ENCODE measurements at places on chromosomes 1 and 21. TPM values are rescaled to one million over a fixed set of nuclear protein-coding genes. Genes with fewer than 3 reads are reported as not detected.

- H3K36me3 ChIP-seq: no peaks in the 10 kb centered on the region
- no peak overlapping the region for H3K4me3 ChIP-seq
- no peaks in the 10 kb centered on the region for H3K4me1 ChIP-seq
- DNase-seq: no peak
- H3K27me3 ChIP-seq: no peaks in the 10 kb centered on the region
- no peak overlapping the region for H3K27ac ChIP-seq
Observed at GRCh38 chr1:47689894-47690293, 252.1 kb downstream of the FOXD2 start.

- H3K4me1 ChIP-seq: peaks cover 4% of the 10 kb centered on the region
- no peaks in the 10 kb centered on the region for H3K27me3 ChIP-seq
- H3K36me3 ChIP-seq: no peaks in the 10 kb centered on the region
- H3K27ac ChIP-seq: no peak overlapping the region
- no peak overlapping the region for H3K4me3 ChIP-seq
- DNase-seq: no peak
Observed at GRCh38 chr1:19049798-19050197, 93.3 kb upstream of the IFFO2 start.

- H3K4me1 ChIP-seq: peaks cover 9% of the 10 kb centered on the region
- no peaks in the 10 kb centered on the region for H3K36me3 ChIP-seq
- H3K27me3 ChIP-seq: no peaks in the 10 kb centered on the region
- no peak overlapping the region for H3K27ac ChIP-seq
Observed at GRCh38 chr1:94543893-94544635, 2.5 kb upstream of the F3 start.

DNA sequence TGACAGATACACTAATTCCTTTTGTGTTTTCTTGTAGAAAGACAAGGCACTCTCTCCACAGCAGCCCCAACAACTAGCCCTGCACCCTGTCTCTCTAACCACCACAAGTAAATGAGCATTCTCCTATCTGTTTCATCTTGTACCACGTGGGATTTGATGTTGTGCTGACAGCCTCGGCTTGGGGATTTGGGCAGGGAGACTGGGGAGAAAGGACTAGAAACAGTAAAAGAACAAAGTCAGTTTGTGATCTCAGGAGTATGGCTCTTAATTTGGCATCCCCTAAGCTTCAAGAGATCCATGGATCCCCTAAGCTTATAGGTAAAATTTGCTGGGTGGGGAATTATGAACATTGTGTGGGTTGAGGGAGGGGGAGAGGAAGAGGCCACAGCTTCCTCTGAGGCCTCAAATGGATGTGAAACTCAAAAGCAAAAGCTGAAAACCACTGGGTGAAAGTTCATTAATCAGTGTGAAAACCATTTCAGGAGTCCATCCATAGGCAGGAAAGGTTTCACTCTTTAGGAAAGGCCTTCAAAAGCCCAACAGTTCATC, 3.1 kb downstream of the C1orf162 start:
- H3K4me3 ChIP-seq: no peak overlapping the region
- no peaks in the 10 kb centered on the region for H3K36me3 ChIP-seq
- no peaks in the 10 kb centered on the region for H3K27me3 ChIP-seq
- peak overlapping the region; percentile 28 for H3K27ac ChIP-seq
- DNase-seq: no peak
- peaks cover 4% of the 10 kb centered on the region for H3K4me1 ChIP-seq

DNA sequence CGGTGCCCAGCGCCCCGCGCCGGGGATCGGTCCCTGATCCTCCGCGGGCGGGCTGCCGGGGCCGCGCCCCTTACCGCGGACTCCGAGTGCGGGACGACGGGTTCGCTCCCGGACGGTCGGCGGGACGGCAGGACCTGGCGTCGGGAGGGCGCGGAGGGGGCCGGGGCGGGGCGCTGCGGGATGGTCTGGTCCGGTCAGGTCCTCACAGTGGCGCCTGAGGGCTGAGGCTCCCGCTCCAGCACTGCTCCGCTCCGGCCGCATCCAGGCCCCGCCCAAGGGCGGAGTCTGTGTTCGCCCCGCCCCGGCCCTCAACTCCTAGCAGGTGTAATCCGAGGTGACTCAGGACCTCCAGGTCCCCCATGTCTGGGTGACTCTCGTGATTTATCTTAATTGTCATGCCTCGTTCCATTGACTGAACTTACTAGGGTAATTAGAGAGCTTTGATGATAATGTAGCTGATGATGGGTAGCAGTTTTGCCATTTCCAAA, at the start of gene RAB3B:
RAB3B (minus strand) TSS at position 223 of the 488 bp plus-strand sequence. CDS start 13,583 bp downstream, outside the sequence.
- H3K27ac ChIP-seq: no peak within 1 kb of the TSS
- peaks cover 3% of the 10 kb centered on the region for H3K4me1 ChIP-seq
- H3K36me3 ChIP-seq: no peaks in the 10 kb centered on the region
- no peaks in the 10 kb centered on the region for H3K27me3 ChIP-seq

DNA sequence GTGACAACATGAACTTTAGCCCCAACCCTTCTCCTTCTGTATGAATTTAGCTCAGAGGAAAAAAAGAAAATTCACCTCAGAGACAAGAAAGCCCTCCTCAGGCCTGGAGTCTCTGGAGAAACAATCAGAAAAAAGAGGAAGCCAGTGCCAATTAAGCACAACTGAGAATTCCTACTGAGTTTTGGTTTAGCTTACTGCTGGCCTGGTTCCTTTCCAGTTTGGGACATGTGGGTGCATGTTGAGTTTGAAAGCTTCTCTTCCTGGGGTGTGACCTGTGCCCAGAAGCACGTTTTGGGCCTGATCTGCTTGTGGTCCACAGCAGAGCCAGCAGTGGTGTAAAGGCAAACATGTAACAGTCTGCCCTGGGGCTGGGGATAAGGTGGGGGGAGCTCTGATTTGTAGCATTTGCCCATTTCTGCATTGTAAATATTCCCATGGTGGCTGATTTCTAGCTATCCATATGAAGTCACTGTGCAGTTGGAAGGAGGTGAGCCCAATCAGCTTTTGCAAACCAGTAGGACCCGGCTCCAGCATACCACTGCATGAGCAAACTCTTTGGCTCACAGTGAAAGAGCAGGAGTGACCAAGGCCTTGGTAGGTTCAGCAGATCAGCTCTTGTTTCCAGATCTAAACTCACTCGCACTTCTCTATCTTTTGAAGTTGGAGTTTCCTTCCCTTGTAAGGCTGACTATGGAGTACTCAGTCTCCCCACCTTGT, 4.7 kb upstream of the THEM5 start:
- no peak overlapping the region for H3K4me3 ChIP-seq
- H3K36me3 ChIP-seq: no peaks in the 10 kb centered on the region
- no peaks in the 10 kb centered on the region for H3K27me3 ChIP-seq
- H3K27ac ChIP-seq: no peak overlapping the region

GRCh38 chr1:170305777-170306512, 160.2 kb downstream of the NTMT2 start:
- H3K27me3 ChIP-seq: no peaks in the 10 kb centered on the region
- no peak overlapping the region for H3K4me3 ChIP-seq
- H3K4me1 ChIP-seq: peaks cover 2% of the 10 kb centered on the region
- H3K27ac ChIP-seq: peak overlapping the region; percentile 27
- H3K36me3 ChIP-seq: no peaks in the 10 kb centered on the region

- H3K4me3 ChIP-seq: no peak overlapping the region
- H3K27me3 ChIP-seq: no peaks in the 10 kb centered on the region
- H3K36me3 ChIP-seq: no peaks in the 10 kb centered on the region
- peaks cover 3% of the 10 kb centered on the region for H3K4me1 ChIP-seq
Observed at GRCh38 chr21:16177532-16177931, 447.8 kb downstream of the USP25 start.

- no peak overlapping the region for H3K27ac ChIP-seq
- H3K36me3 ChIP-seq: no peaks in the 10 kb centered on the region
- DNase-seq: peak; percentile 45
- H3K4me1 ChIP-seq: peaks cover 6% of the 10 kb centered on the region
- no peak overlapping the region for H3K4me3 ChIP-seq
- H3K27me3 ChIP-seq: no peaks in the 10 kb centered on the region
Observed at GRCh38 chr1:206555473-206555935, 48.2 kb downstream of the RASSF5 start.

- DNase-seq: no peak
- H3K27ac ChIP-seq: no peak overlapping the region
- no peak overlapping the region for H3K4me3 ChIP-seq
- no peaks in the 10 kb centered on the region for H3K4me1 ChIP-seq
Observed at GRCh38 chr1:110118636-110119396, 6.6 kb downstream of the UBL4B start.

DNA sequence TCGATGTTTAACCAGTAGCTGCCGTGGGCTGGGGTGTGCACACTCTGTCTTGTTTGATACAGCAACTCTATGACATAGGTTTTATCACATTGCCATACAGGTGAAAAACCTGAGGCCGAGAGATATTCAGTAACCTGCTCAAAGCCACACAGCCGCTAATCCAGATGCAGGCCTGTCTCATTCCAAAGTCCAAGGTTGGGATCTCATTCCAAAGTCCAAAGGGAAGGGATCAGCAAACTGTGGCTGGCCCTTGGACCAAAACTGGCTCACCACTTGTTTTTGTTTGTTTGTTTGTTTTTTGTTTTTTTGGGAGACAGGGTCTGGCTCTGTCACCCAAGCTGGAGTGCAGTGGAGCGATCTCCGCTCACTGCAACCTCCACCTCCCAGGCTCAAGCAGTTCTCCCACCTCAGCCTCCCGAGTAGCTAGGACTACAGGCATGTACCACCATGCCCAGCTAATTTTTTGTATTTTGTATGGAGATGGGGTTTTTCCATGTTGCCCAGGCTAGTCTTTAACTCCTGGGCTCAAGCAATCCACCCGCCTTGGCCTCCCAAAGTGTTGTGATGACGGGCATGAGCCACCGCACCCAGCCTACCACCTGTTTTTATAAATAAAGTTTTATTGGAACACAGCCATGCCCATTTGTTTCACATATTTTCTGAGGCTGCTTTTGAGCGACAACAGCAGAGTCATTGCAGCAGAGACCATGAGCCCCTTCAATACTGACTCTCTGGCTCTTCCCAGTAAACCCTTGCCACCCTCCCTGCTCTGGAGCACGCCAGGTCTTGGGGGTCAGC, 163.4 kb upstream of the TMEM51 start:
- no peaks in the 10 kb centered on the region for H3K4me1 ChIP-seq
- no peak for DNase-seq
- H3K27me3 ChIP-seq: no peaks in the 10 kb centered on the region
- no peaks in the 10 kb centered on the region for H3K36me3 ChIP-seq
- H3K27ac ChIP-seq: no peak overlapping the region

HPCAL4 gene
- polyA plus RNA-seq: 11.1 TPM

HTR1D gene
- 0.05 TPM for polyA plus RNA-seq

CD34 gene
- 50.8 TPM for polyA plus RNA-seq

ZNF670 gene
- polyA plus RNA-seq: 2.7 TPM

FCRL1 gene
- not detected for polyA plus RNA-seq
